ENCODE measurements at places on chromosomes 4 and X.

DNA sequence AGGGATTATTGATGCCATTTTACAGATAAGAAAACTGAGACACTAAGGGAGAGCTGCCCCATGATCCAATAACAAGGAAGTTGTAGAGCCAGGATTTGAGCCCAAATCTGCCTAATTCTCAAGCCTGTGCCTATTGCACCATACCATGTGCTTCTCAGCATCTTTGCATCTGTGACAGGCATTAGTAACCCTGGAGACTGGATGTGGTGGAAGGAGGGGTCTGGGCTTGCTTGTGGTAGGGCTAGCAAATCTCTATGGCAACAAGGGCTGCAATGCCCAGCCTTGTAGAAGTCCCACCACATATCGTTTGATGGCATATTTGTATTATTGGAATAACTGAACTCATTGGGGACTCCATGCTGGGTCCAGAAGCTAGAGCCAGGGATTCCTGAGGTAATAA is 58.1 kb downstream of the RTL5 start:
- no peak for DNase-seq

- DNase-seq, result no peak
Measured at GRCh38 chr4:159017323-159018026, 85.4 kb upstream of the RAPGEF2 start.

- DNase-seq, result no peak
Measured at GRCh38 chr4:84677995-84678394, 95.1 kb downstream of the CDS1 start.

DNA sequence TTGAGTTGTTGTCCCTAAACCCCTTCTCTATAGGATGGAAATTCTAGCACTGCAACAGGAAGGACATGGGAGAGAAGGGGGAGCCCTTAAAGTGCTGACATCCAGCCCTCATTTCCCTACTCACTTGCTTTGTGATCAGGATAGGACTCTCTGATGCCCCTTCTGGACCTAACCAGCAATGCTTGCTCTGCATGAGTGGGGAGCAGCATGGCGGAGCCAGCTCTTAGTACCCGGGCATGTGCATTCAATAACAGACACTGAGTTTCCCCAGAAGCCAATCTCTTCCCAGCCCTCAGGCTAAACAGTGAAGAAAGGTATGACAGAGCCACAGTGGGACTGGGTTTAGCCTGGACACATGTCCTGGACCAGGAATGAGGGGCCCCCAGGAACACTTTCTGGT is 14.0 kb downstream of the SOD3 start:
- DNase-seq, result no peak

DNA sequence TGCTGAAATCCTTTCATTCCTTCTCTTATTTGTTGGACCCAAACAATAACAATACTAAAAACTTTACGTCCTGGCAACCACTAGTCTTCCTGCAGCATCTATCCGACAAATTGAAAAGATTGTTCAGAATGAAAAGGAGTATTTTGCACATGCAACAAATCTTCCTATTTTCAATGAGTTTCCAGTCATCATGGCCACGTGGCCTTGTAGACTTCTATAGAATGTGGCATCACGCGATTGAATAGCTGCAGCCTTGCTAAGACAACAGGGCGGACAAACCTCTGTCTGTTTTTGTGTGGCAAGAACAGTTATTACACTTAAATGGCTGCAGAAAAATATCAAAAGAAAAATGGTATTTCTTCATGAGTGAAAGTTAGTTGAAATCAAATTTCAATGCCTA is 297.9 kb upstream of the LCORL start:
- no peak for DNase-seq

DNA sequence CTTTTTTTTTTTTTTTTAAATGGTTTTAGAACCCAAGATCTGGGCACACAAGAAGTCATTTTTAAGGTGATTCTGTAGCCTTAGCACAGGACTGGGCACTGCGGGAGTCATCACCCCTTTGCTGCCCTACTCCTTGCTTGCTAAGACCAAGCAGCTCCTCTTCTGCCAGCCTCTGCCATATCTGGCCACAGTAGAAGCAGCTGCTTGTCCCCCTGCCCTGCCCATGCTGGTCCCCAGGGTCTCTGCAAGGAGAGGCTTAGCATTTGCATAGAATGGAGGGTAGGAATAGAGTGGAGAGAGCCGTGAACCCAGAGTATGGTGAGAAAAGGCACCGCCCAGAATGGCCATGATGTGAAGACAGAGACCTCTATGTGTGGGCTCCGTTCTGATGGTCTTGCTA is 109.3 kb downstream of the ADRA2C start:
- DNase-seq, result no peak

GRCh38 chr4:17511051-17511450 is 839 bp downstream of the QDPR start:
- no peak for DNase-seq

GRCh38 chrX:20432048-20432447 is 165.3 kb upstream of the RPS6KA3 start:
- DNase-seq, result no peak

- no peak for DNase-seq
Measured at GRCh38 chr4:169902658-169903345, 123.4 kb downstream of the MFAP3L start.

GRCh38 chr4:2510351-2511259 is 25.8 kb upstream of the FAM193A start:
- no peak for DNase-seq

DNA sequence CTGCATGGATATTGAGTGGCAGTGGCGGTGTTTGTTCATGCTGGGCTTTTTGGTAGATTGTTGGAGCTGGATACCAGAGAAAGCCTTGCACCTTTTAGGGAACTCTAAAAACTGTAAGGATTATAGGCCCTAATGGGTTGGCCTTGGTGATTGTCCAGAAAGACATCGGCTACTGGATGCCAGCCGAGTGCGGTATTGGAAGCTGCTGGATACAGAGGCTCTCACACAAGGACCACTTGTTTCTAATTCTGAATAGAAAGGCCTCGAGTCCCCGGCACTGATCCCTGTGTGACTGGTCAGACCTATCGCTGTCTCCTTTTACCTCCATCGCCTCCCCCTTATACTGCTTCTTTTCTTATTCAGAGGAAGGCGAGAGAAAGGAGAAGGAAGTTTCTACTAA is 27.3 kb upstream of the SCOC start:
- no peak for DNase-seq

DNA sequence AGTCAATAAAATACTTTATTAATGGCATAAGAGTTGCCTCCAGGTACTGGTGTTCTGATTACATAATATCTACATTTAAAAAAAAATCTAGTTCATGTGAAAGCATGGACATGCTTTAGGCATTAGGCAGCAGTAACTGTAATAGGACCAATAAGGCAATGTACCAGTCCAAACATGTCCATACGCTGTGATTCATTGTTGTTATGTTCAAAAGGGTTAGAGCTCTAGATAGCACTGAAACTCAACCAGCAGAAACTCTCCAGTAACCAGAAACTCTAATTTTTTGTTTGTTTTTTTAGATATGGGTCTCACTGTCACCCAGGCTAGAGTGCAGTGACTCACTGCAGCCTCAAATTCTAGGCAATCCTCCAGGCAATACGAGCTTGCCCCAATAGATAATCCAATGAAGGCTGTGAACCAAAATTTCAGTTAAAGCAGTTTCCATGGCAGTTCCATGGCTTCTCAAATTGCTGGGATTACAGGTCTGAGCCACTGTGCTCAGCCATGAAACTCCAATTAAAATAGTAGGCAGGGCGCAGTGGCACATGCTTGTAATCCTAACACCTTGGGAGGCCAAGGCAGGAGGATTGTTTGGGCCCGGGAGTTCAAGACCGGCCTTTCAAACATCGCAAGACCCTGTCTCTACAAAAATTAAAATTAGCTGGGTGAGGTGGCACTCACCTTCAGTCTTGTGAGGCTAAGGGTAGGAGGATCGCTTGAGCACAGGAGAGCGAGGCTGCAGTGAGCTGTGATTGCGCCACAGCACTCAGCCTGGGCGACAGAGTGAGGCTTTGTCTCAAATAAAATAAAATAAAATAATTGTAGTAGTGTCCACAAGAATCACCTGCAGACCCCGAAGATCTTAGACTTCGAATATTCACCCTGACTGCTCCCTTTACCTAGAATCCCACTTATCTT is 36.3 kb downstream of the MGARP start:
- peak; percentile 4 for DNase-seq

DNA sequence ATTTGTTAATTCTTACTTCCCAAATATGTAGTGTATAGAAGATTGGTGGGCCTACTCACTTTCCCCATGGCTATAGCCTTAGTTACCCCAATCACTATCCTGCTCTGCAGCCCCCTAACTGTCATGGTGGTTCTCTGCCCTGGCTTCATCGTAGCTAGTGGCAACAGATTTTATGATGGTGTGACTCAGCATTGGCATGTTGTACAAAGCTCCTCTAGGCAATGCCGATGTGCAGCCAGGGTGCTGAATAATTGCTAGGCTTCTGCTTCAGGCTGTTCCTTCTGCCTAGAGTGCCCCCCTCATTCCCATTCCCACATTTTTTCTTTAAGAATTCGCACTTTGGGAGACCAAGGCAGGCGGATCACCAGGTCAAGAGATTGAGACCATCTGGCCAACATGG is 35.2 kb downstream of the AFF2 start:
- no peak for DNase-seq

GRCh38 chrX:48470110-48470832 is at the start of gene SLC38A5:
SLC38A5 (minus strand) TSS chrX:48470260; CDS start chrX:48467924, 2,336 bp downstream.
- no peak for DNase-seq

DNA sequence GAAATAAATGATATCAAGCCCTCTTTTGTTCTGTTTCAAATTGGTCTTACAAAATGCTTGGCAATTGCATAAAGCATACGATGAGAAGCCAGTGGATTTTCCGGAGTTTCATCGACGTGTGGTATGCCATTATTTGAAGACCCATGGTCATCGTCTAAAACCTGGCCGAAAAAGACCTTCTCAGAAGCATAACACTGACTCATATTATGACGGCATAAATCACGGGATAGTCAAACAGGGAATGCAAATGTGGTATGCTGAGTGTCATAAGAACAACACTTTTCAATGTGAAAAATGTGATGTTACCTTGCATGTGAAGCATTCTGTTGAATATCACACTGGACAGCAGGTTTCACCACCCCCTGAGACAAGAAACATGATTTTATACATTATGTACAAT is 695.2 kb downstream of the GRXCR1 start:
- no peak for DNase-seq

- DNase-seq, result no peak
Measured at GRCh38 chr4:151658959-151659600, 101.7 kb downstream of the GATB start.

DNA sequence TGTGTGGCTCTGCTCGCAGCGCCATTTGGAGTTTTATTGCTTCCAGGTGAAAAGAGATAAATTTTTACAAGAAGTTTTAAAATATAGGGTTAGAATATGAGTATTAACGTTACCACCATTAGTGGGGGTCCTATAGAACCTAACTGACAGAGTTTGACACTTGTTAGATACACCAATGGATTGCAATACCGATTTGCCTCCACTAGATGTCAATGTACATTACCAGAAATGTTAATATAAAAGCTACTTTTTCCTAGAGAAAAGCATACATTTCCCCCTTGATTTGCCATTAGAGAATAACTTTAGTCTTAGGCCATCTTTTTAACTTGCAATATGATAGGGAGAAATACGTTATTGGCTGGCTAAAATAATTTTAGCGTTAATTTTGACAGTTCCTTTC is 108.4 kb downstream of the LINC00632 start:
- no peak for DNase-seq

GRCh38 chr4:7094916-7095315 is 27.1 kb upstream of the GRPEL1 start:
- no peak for DNase-seq

DNA sequence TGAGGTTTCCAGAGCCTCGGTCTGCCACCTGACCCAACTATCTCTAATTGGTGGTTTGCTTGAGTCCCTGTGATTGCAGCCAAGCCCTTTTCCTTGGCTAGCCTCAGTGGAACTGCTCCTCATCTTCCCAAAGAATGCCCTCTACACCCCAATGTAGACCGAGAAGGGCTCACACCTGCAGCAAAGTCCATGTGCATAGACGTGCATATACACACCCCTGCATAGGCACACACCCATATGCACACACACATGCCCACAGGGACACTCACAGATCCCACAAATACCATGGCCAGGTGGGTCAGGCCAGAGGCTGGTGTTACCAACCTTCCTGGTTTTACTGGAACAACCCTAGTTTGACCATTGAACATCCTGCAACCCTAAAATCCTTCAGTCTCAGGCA is 332 bp downstream of the AWAT2 start:
- DNase-seq, result no peak

DNA sequence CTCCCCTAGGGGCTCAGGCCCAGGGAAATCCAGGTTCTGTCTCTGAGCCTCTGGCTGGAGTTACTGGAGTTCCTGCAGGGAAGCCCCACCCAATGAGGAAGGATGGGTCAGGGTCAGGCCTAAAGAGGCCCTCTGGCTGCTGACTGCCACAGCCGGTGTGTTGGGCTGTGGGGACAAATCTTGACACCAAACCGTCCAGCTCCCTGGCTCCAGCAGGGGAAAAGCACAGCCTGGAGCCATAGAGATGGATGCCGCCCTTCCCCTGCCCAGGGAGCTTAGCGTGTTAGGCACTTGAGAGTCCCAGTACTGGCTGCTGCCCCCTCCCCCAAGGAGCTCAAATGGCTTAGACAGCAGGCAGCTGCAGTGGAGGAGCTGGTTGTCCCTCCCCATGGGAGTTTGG is 321.3 kb upstream of the LCORL start:
- DNase-seq, result no peak

DNA sequence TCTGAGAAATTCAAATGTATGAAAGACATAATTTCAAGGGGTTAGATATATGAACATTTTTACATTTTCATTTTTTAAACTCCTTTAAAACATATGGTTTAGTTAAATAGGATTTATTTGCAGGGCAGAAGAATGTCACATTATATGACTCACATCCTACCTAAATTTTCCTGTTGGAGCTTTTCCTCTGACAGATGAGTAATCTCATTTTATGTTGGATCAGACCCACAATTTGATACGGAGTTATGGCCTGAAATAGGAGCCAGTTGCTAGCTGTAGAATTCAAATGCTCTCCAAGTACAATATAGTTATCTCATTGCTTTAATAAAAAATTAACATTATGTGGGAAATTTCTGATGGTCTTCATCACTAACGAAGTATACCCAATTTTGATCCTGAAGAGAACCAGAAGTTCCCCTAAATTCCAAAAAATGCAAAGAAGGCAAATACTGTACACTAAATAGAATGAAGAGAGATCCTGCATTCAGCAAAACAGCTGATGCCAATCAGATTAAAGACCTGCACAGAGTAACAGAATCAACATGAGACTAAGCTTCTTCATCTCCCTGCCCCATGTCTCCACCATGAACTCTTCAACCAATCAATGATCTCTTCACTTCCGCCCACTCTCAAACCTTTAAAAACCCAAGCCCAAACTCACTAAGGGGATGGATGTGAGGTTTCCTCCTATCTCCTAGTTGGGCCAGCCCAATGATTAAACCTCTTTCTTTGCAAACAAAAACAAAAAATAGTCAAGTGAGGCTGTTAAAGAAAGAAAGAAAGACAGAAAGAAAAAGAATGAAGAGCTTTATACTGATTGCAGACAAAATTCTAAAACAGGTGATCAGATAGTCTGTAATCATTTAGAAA is 10.9 kb upstream of the EXOSC9 start:
- DNase-seq, result no peak
